NK-92 treated with Interleukin-12 subunit alpha and Interleukin-12 subunit beta, amount 100 ng/mL, for 24 hours (cell line): ENCODE measurements at places on chromosomes 16 and 17.

GRCh38 chr17:72901657-72902056 lies 190.8 kb downstream of the SLC39A11 start:
- no peak for DNase-seq

DNA sequence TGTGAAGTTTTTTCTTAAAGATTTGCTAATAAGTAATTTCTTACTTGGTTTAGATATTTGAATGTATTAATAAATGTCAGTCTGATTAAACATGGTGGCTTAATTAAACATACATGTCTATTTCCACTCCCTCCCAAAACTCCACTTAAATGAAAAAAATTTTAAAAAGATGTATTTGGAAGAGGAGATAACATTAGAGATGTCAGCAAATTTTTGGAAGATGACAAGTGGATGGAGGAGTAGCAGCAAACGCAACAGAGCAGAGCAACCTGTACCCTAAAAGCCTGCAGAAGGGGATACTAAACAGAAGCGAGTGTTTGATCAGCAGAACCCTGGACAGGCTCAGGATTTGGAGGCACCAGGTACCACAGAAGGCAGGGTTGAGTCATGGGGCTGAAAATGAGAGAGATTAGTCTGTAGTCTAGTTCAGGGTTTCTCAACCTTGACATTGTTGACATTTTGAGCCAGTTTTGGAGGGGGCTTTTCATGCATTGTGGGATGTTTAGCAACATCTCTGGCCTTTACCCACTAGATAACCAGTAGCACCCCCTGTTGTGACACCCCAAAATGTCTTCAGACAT lies 17.8 kb downstream of the LUC7L3 start:
- DNase-seq = no peak

GRCh38 chr16:69494991-69495392 lies 70.6 kb downstream of the CYB5B start:
- DNase-seq = no peak

GRCh38 chr17:77323413-77324171 lies 182.8 kb downstream of the SEC14L1 start:
- DNase-seq = no peak

DNA sequence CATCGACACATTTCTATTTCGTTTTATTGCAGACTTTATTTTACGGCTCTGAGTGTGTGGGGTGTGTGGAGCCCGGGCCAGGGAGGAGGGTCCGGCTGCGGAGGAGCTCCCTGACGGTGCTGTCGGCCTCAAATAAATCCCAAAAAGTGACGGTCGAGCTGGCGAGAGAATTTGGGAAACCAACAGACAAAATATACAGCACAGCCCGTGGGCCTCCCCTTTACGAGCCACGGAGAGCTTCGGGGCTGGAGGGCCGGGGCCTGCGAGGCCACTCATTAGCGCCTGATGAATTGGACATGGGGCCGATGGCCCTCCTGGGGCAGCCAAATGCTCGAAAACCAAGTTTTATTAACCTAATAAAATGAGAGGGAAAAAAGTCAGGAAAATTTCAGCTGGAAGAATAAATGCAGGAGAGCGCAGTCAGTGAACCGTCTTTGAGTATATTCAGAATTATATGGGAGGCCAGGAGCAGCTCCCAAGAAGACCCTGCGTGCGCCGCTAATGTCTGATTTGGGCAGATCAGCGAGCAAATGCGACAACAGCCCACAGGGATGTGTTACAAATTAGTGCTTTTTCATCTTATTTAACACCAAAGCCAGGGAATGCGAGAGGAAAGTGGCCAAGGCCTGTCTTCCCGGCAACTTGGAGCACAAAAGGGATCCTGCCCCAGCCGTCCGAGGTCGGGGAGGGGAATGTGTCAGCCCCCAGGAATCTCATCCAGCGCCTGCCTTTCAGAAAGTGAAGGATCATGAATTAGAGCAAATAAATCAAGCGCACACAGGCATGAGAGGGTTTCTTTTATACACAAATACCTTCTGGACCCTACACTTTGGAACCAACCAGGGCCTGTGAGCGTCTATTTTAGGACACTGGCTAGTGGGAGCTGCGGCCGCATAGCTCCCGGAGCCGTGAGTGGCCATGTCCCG lies 249.1 kb downstream of the C16orf95 start:
- no peak for DNase-seq

- DNase-seq = no peak
These were observed 20.1 kb downstream of the HSD17B2 start for GRCh38 chr16:82055117-82055516.

DNA sequence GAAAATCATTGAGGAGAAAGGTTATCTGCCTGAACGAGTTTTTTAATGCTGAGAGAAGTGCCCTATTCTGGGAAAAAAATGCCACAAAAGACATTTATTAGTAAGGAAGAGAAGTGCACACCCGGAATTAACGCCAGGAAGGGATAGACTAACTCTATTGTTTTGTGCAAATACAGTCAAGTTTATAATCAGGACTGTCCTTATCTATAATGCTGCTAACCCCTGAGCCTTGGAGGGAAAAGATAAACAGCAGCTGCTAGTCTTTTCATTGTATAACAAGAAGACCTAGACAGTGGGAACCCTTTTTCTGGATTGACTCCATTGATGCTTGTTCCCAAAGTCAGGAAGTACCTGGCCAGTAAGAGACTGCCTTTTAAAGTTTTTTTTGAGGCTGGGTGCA lies 26.5 kb downstream of the BCAS3 start:
- no peak for DNase-seq

- no peak for DNase-seq
These were observed 7.0 kb downstream of the NOS2 start for GRCh38 chr17:27793168-27793905.

- no peak for DNase-seq
These were observed 78.7 kb downstream of the N4BP1 start for GRCh38 chr16:48531011-48531962.

GRCh38 chr17:41967141-41967920 lies 736 bp downstream of the CNP start:
- no peak for DNase-seq

DNA sequence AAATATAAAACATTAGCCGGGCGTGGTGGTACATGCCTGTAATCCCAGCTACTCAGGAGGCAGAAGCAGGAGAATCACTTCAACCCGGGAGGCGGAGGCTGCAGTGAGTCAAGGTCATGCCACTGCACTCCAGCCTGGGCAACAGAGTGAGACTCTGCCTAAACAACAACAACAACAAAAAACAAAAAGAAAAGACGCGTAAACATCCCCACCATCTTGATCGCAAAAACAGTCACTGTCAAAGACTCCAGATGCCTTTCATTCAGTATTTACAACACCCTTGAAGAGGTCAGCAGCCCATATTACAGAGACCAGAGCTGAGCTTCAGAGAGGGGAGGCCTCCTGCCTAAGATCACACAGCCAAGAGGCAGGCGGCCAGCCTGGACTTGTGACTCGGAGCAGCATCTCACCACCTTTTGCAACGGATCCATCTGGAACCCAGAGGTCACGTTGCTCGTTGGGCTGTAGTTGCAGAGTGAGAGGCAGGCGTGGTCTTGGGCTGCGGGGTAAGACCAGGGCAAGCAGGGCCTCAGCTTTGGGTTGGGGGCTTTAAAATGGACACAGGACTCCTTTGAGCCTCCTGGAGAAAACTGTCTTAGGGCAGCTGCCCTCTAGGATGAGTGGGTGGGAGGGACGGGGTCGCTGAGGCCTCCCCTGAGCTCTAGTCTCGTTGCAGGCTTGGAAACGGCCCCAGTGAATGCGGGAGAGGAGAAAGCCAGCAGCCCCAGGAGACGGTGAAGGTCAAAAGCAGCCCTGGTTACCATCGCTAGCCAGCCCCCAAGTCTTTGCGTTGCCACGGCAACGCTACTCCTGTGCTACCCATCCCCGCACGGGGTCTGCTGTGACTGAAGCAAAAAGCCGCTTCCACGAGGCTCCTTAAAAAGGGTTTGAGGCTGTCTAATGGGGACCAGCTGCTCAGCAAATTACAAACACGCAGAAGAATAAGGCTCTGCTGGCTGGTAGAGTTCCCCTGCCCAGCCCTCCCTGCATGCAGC lies 26.1 kb downstream of the LGALS3BP start:
- DNase-seq = no peak

DNA sequence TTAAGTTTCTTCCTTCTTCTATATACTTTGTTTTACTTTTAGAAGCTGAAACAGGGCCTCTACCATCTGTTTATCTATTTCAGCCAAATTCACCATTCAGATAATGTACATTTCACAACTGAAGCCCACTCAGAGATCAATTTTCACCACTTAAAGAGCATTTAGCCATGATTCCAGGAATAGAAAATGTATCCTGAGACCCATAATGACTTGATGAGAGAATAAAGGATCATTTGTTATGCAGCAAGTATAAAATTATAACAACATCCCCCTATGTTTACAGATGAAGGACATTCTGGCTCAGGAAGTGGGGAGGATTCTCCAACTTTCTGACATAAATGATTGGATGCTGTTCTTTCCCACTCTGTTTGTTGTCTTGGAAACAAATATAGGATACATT lies 962.1 kb upstream of the EEF2KMT start:
- no peak for DNase-seq

- DNase-seq = no peak
These were observed 27.0 kb upstream of the NXPH3 start for GRCh38 chr17:49548506-49549310.

DNA sequence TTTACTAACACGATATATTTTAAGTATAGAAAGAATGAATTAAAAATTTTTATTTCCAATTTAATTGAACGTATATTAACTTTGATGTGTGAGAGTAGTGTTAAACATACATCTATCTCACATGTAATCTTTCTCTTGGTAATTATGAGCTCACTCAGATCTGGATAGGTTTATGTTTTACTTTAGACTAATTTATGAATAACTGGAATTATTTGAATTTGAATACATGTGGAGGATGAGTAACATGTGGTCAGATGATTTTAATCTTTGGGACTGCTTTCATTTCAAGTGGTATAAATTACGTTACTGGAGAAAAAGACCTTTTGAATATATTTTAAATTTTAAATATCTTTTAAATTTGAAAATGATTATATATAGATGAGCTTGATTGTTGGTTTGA lies 49.9 kb upstream of the RHBDL3 start:
- no peak for DNase-seq

- DNase-seq = no peak
These were observed 691.6 kb upstream of the RBFOX1 start for GRCh38 chr16:6641091-6641490.

- no peak for DNase-seq
These were observed 214.0 kb upstream of the ASIC2 start for GRCh38 chr17:33506889-33507650.

DNA sequence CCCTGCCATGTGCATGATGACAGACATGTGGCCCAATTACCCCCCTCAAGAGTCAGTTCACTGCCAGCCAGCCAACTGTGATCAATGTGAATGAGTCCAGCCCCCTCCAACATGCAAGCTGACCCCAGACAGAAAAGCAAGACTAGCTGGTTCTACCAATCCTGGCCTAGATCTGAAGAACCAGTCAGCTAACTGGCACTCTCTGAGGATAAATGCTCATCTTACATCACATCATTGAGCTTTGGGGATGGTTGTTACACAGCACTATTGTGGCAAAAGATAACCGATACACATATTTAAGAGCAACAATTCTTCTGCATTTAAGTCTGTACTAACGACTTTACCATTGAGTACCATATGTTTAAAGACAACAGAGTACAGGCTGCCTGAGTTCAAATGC lies 106.7 kb downstream of the TOX3 start:
- no peak for DNase-seq

- no peak for DNase-seq
These were observed 356.7 kb downstream of the SOX9 start for GRCh38 chr17:72477491-72477890.

- no peak for DNase-seq
These were observed 4.8 kb upstream of the ABCA5 start for GRCh38 chr17:69331756-69332155.

GRCh38 chr17:41906465-41907184 lies 12.1 kb downstream of the ACLY start:
- DNase-seq = no peak

- DNase-seq = no peak
These were observed 18.4 kb downstream of the BAHCC1 start for GRCh38 chr17:81413497-81414135.

GRCh38 chr17:72972263-72972951 lies 120.1 kb downstream of the SLC39A11 start:
- no peak for DNase-seq

GRCh38 chr17:66778531-66779236 lies 56.2 kb upstream of the CACNG5 start:
- DNase-seq = no peak

DNA sequence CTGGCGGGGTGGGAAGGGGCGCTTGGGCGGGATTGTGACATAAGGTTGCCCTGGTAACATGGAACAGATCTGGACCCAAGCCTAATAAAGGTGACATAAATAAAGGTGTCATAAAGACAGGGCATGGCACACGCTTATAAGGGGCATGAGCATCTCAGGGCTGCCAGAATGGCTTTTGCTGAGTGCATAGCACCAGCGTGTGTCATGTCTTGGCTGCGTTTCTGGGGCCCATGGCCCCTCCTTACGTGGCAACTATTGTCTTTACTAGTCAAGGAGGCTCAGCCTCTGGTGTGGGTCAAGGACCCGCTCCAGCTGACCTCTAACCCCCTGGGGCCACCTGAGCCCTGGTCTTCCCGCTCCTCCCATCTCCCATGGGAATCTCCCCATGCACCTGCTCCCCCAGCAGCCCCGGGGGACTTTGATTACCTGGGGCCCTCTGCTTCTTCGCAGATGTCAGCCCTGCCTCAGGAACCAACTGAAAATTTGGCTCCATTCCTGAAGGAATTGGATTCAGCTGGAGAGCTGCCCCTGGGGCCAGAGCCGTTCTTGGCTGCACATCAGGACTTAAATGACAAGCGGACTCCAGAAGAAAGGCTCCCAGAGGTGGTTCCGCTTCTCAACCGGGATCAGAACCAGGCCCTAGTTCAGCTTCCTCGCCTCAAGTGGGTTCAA lies 13.9 kb downstream of the LRRC37B start:
- no peak for DNase-seq

- no peak for DNase-seq
These were observed 37.3 kb upstream of the MMD start for GRCh38 chr17:55458978-55459377.

DNA sequence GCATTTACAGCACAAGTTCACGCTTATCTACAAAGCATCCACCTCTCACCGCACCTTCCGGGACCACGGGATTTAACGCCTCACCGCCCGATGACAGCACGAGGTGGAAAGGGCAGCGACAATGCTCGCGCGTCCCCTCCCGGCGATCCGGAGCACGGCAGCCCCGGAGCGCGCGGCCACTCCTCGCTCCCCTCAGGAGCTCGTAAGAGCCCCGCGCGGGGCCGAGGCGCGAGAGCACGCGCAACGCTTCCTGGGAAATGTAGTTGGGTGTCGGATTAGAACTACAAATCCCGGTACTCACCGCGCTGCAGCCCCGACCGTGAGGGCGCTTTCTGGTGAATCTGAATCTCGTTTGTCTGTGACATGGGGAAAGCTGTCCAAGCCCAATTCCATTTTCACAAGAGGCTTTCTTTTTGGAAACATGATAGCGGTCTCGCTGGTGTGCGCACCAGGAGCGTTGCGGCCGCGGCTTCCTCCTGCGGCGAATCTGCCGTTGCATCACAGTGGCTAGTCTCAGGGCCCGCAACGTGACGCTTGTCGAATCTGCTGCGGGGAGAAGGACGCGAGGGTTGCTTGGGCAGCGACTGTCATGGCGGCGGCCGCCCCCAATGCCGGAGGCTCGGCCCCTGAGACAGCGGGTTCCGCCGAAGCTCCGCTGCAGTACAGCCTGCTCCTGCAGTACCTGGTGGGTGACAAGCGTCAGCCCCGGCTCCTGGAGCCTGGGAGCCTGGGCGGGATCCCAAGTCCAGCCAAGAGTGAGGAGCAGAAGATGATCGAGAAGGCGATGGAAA lies at the start of gene TIMM22:
Gene TIMM22, plus strand, starts transcription at position 576 of the 791 bp plus-strand sequence. Its CDS starts 14 bp downstream, at position 590.
- peak; percentile 71 for DNase-seq

GRCh38 chr17:39981207-39981741 lies 667 bp downstream of the PSMD3 start:
- no peak for DNase-seq

GRCh38 chr17:17560167-17560566 lies 31.3 kb downstream of the PEMT start:
- DNase-seq = no peak
